Memory B cell (primary cell): ENCODE measurements at places on chromosomes 3 and 15.

DNA sequence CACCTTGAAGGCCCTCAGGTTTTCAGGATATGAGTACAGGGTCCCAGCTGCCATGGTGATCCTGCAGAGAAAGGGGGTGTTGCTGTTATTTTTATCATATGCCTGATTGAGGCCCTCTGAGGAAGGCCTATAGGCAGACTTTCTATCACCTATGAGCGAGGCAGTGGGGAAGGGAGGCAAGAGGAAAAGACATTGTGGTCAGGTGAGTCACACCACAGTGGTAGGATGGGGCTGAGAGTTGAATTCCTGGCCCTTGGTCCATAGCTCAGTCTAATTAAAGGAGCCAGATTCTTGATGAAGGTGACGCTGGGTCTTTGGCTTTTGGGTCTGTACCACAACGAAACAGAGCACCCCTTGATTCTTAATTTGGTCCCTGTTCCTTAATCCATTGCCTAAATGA is 72.7 kb downstream of the ZNF621 start:
- H3K27me3 ChIP-seq = peaks cover 6% of the 10 kb centered on the region
- no peak for DNase-seq
- no peak overlapping the region for H3K27ac ChIP-seq
- H3K4me1 ChIP-seq = peaks cover 14% of the 10 kb centered on the region

DNA sequence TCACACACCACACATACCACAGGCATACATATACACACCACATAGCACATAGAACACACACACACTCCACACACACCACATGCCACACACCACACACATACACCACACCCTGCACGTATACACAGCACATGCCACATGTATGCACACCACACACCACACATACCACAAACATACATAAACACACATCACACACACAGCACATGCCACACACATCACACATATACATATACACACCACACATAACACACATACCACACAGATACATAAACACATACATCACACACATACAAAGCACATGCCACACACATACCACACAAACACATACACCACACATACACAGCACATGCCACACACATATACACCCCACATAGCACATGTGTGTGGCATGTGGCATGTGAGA is 171.1 kb downstream of the OR4M2 start:
- H3K27me3 ChIP-seq = peaks cover 7% of the 10 kb centered on the region
- no peak overlapping the region for H3K4me3 ChIP-seq
- peaks cover 24% of the 10 kb centered on the region for H3K4me1 ChIP-seq
- H3K36me3 ChIP-seq = no peaks in the 10 kb centered on the region
- DNase-seq = no peak
- no peak overlapping the region for H3K27ac ChIP-seq

DNA sequence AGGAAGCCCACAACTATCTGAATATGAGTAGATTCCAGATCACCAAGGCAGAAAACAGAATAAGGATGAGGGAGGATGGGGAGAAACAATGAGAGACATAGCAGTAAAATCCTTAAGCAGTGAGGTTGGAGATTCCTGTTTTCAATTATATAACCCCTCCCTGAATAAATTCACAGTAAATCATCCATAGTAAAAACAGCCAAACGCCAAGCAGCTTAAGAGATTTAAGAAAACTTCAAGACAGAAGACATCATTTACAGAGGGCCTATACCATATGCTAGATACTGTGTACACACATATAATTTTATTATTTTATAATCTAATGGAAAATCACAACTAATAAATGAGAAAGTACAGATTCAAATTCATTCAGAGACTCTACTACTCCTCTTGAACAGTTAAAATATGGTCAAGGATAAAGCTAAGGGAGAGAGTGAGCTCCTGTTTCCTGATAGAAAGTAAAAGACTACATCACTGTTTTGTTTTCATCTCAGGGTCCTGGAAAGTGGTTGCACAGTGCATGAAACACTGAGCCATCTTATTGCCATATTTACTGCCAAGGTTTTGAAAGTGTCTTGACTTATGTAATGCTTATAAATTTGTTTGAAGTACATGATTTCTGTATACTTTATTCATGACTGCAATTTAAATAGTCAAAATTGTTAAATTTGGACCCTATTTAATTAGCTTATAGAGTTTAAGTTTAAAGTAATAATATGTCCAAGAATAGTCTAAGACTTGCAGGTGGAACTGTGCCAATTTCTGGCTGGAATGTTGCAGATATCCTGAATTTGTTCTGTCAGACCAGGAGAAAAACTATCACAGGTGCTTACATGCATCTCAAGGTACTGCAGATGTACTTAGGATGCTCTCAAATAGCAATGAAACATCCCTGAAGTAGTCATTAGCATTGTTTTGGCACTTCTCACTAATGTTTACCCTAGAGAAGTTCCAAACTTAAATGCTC is 141.4 kb downstream of the TBL1XR1 start:
- no peak for DNase-seq
- peak overlapping the region; percentile 84 for H3K27ac ChIP-seq
- peaks cover 12% of the 10 kb centered on the region for H3K4me1 ChIP-seq
- H3K4me3 ChIP-seq = no peak overlapping the region
- H3K27me3 ChIP-seq = no peaks in the 10 kb centered on the region

DNA sequence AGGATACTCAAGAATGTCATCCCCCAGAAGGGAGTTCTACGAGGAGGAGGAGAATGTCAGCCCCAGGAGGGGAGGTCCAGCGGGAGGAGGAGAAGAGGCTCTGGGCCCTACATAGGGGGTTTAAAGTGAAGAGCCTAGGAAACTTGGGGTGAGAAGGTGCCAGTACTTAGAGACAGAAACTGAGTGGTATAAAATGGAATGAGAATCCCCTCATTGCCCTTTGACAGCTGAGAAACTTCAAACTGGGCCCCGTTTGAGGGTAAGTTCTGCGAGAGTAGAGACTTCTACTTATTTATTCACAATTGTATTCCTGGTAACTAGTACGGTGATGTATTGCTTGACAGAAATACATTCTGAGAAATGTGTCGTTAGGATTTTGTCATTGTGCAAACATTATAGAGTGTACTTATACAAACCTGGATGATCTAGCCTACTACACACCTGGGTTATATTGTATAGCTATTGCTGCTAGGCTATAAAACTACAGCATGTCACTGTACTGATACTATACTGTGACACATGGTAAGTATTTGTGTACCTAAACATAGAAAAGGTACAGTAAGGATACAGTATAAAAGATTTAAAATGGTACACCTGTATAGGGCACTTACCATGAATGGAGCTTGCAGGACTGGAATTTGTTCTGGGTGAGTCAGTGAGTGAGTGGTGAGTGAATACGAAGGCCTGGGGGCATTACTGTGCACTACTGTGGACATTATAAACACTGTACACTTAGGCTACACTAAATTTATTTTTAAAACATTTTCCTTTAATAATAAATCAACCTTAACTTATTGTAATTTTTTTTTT is 62.0 kb downstream of the TSC22D2 start:
- H3K27me3 ChIP-seq = no peaks in the 10 kb centered on the region
- H3K4me3 ChIP-seq = no peak overlapping the region
- H3K36me3 ChIP-seq = peaks cover 2% of the 10 kb centered on the region
- no peak for DNase-seq
- H3K27ac ChIP-seq = no peak overlapping the region

GRCh38 chr3:100535610-100535943 is 43.2 kb downstream of the TMEM45A start:
- H3K4me1 ChIP-seq = no peaks in the 10 kb centered on the region
- peaks cover 7% of the 10 kb centered on the region for H3K27me3 ChIP-seq
- no peak for DNase-seq
- H3K27ac ChIP-seq = no peak overlapping the region

DNA sequence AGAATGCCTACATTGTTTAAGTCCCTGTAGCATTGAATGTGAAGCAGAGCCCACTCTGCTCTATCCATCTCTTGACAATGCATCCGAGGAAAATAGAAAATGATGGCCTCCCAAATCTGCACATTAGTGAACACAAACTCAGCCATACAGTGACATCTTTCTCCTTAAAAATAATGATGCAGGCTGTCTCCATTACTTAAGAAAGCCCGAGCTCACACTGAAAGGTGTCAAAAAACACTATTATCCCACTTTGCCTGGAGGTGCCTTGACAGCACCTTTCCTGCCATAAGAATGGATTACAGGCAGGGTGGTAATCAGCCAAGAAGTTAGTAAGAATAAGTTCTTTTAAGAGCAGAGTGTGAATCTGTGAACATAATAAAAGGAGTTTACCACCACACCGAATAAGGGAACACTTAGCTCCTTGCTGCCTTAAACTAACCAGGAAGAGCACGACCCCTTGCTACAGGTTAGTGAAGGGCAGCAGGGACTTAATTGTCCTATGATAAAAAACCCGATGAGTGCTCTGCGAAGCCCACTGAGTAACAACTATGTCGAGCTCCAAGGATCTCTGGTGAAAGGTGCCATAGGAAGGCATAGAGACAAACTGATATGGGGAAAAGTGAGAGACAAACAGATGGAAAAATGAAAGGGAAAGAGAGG is 123.2 kb upstream of the TUSC7 start:
- no peak for DNase-seq
- H3K27me3 ChIP-seq = no peaks in the 10 kb centered on the region
- H3K4me3 ChIP-seq = no peak overlapping the region
- H3K4me1 ChIP-seq = no peaks in the 10 kb centered on the region
- H3K36me3 ChIP-seq = no peaks in the 10 kb centered on the region

- peak overlapping the region; percentile 97 for H3K4me3 ChIP-seq
- peaks cover 4% of the 10 kb centered on the region for H3K36me3 ChIP-seq
- peaks cover 52% of the 10 kb centered on the region for H3K4me1 ChIP-seq
- DNase-seq = no peak
- H3K27me3 ChIP-seq = no peaks in the 10 kb centered on the region
Measured at GRCh38 chr3:194688200-194688740, 2.6 kb downstream of the FAM43A start.

GRCh38 chr3:33318710-33319380 is 41.6 kb downstream of the FBXL2 start:
- H3K27ac ChIP-seq = no peak overlapping the region
- peaks cover 10% of the 10 kb centered on the region for H3K27me3 ChIP-seq
- no peak overlapping the region for H3K4me3 ChIP-seq

DNA sequence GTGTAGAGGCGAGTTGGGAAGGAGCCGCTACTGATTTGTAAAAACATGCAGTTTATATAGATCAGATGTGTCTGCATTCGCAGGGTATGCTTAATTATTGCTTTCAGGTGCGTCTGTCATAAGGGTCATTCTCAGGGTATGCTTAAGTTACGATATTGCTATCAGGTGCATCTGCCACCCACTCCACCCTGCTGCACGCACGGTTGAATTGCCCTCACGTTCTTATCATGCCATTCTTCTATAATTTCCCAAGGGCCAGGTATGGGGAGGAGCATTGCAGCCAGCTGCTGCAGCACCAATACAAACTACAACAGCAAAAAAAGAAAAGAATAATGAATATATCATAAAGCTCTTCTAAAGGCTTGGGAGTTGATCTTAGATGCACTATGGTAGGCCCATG is 230.0 kb downstream of the KBTBD8 start:
- H3K4me1 ChIP-seq = no peaks in the 10 kb centered on the region
- no peak overlapping the region for H3K4me3 ChIP-seq
- peaks cover 1% of the 10 kb centered on the region for H3K27me3 ChIP-seq
- no peak for DNase-seq

- DNase-seq = no peak
- H3K36me3 ChIP-seq = no peaks in the 10 kb centered on the region
- H3K27me3 ChIP-seq = peaks cover 2% of the 10 kb centered on the region
Measured at GRCh38 chr3:60250810-60251209, 1000.4 kb downstream of the FHIT start.

DNA sequence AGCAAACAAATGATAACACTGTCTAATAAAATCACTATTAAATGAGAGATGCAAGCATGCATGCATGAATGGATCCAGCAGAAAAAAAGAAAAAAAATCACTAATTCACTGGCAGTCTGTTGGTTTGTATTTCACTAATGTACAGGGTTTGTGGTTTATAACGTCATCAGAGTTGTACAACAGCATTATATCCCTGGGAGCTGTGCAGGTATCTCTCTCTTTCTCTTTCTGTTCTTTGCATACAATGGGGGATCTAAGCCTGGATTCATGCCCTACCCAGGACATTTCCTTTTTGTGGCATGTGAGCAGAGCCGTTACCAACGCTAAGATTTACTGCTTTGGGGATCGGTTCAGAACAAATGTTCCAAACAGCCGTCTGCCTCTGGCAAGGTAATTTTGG is 229.5 kb downstream of the SOX2 start:
- no peaks in the 10 kb centered on the region for H3K36me3 ChIP-seq
- H3K27me3 ChIP-seq = no peaks in the 10 kb centered on the region
- DNase-seq = no peak
- no peak overlapping the region for H3K27ac ChIP-seq

DNA sequence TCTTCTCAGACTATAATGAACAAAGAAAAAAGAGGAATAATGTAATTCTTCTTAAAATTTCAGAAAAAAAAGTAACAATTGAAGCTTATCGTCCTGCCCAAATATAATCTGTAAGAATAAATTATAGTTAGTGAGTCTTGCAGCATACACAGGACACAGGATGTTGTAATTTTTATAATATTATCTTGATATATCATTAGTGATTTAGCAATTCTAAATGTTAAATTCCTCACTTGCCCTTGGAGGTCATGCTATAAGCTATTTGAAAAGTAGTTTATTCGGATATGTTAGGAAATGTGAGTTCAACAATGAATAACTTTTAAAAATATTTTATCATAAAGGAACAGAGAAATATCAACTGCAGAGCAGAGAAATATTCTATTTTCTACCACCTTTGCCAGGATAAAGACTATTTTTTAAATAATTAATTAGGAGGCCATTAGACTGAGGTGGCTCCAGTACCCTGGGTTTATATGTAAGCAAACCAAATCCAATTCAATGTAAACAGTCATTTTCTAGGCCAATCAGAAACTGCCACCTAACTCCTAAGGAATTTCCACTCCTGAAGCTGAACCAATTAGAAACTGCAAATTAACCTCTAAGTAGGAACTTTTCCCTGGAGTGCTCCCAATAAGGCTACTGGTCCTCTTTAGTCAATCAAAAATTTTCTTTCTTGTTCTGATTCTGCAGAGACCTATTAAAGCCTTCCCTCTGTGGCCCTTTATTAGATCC is 1109.3 kb downstream of the ROBO2 start:
- H3K4me3 ChIP-seq = no peak overlapping the region
- H3K36me3 ChIP-seq = no peaks in the 10 kb centered on the region
- no peak for DNase-seq

GRCh38 chr3:132256989-132257388 is 60.2 kb upstream of the ACP3 start:
- no peak overlapping the region for H3K4me3 ChIP-seq
- no peaks in the 10 kb centered on the region for H3K4me1 ChIP-seq
- H3K27me3 ChIP-seq = peaks cover 3% of the 10 kb centered on the region

- H3K27me3 ChIP-seq = peaks cover 3% of the 10 kb centered on the region
- no peak overlapping the region for H3K4me3 ChIP-seq
- H3K27ac ChIP-seq = no peak overlapping the region
Measured at GRCh38 chr3:161175506-161175905, 45.6 kb upstream of the NMD3 start.
